ENCODE measurements at places on chromosomes 12 and 14.

DNA sequence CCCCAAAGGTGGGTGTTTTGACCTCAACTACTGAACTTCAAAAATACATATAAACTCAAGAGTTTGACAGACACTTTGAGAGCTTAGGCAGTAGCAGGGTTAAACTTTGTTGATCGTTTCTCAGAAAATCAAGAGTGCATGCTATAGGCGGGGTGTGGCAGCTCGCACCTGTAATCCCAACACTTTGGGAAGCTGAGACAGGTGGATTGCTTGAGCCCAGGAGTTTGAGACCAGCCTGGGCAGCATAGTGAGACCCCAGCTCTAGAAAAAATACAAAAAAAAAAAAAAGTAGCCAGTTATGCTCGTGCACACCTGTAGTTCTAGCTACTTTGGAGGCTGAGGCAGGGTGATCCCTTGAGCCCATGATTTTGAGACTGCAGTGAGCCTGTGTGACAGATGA, 12.3 kb downstream of the NANOG start:
- DNase-seq: no peak

DNA sequence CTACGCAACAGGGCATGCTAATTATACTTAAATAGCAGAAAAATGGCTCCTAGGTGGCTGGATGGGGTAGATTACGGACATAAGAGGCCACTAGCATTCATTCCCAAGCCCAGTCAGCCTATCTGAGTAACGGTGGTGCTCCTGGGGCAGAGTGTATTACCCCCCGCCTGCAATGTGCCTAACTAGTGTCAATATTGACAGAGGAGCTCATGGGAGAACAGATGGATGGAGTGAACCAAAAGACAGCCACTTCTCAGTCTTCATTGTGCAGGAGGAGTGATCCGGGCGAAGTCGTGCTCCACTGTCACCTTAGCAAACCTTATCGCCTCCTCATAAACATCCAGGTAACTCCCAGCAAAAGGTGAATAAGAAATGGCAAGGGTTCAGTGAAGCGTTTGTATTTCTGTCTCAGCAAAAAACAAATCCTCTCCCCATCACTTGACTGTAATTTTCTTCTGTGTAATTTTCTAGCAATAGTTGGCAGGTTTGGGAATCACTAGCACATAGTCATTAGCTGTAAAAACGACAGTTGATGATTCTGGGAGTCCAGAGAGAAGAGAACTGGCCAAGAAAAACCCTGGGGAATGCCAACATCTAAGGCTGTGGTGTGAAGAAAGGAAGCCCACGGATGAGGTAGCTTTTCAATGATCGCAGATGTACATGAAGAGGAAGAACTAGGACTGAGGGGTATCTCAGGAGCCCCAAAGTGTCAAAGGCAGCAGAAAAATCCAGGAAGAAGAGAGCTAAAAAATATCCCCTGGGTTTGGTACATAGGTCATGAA, 126.6 kb upstream of the BCL2L14 start:
- DNase-seq: no peak

- no peak for DNase-seq
Measured at GRCh38 chr12:84636801-84637290, 275.8 kb downstream of the SLC6A15 start.

- DNase-seq: no peak
Measured at GRCh38 chr12:27794818-27795584, 15.0 kb upstream of the MANSC4 start.

- DNase-seq: no peak
Measured at GRCh38 chr14:52781629-52782028, 9.8 kb downstream of the GNPNAT1 start.

DNA sequence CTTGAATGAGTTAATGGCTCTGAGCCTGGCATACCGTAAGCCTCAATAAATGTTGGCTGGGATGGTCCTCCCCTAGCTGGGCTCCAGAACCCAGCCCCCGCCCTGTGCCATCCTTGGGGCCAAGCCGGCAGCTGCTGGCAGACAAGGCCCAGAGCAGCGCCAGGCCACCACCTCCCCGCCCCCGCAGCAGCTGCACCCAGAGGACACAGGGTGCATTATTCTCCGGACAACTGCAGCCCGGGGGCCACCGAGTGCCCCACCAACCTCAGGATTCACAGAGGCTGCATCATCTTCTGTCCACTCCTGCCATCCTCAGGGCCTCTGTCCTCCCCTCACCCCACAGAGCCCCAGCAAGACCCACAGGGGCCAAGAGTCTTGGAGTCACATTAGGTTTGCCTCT, 92.7 kb downstream of the NCOR2 start:
- DNase-seq: no peak

DNA sequence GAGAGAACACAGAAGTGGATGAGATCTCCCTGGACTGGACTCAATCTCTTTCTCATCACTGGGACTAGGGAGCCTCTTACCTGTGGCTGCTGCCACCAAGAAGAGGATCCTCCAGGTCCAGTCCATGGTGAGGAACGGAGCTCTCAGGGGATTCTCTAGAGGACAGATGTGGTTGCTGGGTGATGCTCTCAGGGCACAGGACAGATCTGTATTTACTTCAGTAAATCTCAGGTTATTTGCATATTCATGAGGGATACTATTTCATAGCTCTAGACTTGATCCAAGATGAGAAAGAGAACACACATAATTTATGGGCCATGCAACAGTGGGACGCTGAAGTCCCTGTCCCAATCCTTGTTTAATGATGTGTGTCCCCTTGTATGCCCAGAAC, 460.5 kb downstream of the TMEM121 start:
- no peak for DNase-seq

DNA sequence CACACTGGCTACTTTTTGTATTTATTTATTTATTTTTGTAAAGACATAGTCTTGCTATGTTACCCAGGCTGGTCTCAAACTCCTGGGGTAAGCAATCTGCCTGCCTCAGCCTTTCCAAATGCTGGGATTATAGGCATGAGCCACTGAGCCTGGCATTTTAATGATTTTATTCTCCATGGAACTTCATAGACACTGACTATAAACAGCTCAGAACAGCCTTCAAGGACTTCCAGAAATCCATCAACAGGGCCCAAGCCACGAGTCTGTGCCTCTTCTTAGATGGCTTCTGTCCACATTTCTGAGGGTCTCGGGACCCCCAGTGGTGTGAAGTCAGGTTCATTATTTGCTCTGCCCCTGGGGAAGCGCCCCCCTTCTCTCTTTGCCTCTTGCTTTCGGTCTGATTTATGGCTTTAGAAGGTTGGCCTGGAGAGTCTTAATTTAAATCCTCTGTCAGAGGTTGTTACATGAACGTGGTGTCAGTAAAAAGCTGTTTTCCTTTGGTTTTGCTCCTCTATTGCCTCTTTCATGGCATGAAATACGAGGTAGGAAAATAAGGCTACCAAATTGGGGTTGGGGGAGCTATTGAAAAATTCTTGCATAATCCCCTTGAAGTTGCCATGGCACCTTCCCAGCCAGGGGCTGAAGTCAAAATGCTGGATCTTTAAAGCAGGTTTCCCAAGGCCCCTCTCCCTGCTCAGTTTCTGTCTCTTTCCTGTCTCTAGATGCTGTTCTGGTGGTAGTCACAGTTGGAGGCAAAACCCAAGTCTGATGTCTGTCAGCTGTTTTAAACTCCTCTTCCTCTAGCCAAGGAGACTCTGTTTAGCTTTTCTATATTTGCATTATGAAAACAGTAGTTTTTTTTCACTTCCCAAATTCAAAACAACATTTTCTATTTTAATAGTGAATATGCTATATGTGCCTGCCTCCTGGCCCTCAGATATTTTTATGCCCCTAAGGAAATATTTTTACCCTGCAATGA, 129.4 kb downstream of the SMOC1 start:
- DNase-seq: no peak

DNA sequence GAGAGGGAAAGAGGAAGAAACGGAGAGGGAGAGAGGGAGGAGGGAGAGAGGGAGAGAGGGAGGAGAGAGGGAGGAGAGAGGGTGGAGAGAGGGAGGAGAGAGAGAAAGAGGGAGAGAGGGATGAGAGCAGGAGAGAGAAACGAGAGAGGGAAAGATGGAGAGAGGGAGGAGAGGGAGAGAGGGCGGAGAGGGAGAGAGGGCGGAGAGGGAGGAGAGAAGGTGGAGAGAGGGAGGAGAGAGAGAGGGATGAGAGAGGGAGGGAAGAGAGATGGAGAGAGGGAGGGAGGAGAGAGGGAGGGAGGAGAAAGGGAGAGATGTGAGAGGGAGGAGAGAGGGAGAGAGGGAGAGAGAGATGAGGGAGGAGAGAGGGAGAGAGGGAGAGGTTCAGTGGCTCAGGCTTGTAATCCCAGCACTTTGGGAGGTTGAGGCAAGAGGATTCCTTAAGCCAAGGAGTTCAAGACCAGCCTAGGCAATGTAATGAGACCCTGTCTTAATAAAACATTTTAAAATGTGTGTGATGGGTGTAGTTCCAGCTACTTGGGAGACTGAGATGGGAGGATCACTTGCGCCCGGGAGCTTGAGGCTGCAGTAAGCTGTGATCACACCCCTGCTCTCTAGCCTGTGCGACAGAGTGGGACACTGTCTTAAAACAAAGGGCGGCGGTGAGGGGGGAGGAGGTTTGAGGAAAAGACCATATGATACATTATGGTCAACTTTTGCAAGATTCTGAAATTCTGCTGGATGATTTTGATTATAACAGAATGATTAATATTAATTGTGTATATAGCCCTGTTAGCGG, 21.3 kb upstream of the SNRPF start:
- no peak for DNase-seq

DNA sequence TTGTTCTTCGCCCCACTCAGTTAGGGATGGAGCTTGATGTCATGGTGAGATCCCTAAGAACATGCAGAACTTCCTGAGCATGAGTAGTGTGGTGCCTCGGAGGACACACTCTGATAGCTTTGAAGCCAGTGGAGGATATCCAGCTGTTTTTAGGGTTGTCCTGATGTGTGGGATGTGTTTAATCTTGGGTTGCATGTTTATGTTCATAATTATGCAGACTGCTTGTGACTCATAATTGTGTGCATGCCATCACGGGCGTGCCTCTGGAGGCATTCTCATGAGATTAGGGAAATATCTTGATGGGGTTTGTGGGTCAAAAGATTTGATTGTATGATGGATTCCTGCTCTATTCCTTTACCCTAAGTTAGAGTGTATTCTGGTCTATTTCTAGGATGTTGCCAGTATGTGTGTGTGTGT, 267.4 kb upstream of the PELI2 start:
- DNase-seq: no peak

- no peak for DNase-seq
Measured at GRCh38 chr12:119594772-119595445, 1.3 kb downstream of the TMEM233 start.

- no peak for DNase-seq
Measured at GRCh38 chr14:91466192-91466591, 43.9 kb downstream of the PPP4R3A start.

DNA sequence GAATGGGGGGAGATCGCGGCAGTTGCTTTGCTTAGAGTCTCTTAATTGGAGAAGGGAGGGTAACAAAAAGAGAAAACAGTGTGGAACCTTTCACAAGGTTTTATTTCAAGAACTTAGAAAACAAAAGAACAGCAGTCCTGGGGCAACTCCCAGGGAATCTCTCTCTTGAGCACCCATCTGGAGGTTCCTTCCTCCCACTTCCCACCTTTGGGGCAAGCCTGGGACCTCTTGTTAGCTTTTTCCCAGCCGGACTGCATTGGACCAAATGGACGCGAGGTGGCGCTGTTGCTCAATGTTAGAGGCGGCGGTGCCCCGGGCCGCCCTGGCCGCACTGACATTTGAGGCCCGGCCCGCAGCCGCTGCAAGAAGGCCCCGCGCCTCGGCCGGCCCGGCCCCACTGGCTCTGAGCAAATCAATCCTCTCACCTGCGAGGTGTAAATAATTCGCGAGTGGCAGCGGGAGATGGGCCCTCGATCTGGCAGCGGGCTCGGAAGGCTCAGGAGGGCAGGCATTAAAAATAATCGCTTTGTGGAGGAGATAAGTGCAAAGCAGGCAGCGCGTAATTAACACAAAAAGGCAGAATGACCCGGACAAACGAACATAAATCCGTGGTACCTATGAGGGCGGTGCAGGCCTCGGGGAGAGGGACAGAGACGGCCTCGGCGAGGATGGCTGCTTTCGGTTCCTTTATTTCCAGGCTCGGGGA, 2.8 kb upstream of the HOXC8 start:
- DNase-seq: peak; percentile 86

DNA sequence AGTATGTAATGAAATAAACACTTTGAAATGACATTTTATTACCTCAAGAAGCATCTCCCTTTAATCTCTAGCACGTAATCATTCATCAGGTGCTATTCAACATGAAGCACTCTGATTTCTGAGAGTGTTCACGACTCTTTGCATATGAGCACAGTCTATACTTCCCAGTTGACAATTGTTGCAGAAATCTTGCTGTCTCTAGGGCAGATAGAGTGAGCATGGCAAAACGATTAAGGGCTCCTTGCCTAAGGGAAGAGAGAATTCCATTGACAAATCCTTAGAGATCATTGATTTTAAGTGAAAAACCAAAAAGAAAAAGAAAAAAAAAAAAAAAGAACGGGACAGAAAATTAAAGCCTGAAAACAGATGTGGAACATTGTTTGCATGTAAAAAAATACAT, 107.6 kb downstream of the C12orf50 start:
- no peak for DNase-seq

GRCh38 chr14:92236243-92236900, 86.6 kb upstream of the SLC24A4 start:
- no peak for DNase-seq

DNA sequence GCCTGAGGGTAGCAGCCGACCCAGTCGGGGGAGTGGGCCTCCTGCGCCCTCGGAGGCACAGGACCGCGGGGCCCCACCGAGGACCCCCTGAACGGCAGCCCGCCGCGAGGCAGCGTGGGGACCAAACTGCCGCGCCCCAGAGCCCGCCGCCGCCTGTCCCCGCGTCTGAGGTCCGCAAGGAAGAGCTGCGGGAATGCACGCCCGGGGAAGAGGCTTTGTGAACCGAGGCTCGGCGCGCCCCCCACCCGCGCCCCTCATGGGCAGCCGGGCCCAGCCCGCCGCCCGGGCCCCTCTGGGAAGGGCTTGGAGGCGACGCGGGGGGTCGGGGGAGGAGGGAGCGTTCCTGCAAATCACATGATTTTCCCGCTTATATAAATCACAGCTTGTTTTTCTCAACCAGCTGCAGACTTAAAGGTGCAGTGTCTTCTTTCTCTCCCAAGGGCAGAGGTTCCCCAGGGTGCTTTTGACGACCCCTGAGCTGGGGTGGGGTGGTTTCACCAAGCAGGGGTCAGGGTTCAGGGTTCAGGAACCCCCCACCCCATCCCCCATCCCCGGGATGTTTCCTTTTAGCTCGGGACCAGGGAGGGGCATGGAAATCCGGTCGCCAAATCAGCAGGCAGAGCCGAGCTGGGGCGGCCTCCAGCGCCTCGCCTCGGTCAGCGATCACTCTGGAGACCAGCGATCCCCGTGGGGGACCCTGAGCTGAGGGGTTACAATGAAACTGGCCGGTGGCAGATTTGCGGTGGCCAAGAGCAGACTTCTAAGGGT, 44.7 kb upstream of the ATP23 start:
- DNase-seq: peak; percentile 36

- DNase-seq: no peak
Measured at GRCh38 chr12:69991690-69992288, 166.8 kb downstream of the MYRFL start.

Measured in activated T-cell treated with anti-CD3 and anti-CD28 coated beads, Interleukin-2, amount 50 U/mL, for 72 hours (primary cell).